ENCODE measurements at places on chromosomes 3 and 15.

DNA sequence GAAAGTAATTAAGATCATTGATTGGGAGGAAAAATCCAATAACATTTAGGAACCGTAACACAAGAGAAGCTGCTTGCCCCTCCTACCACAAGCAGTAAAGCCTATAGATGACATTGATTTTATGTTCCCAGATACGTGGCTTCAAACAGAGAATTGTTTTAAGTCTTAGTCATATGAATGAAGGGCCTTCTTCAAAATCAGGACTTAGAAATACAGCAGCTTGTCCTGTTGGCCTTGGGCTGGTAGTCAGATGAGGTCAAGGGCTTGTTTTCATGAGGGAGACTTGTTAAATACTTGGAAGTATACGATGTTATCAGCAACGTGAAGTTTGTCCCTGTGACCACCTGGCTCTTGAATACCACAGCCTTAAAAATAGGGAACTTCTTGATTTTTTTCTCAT lies 114.4 kb downstream of the VGLL4 start:
- DNase-seq: no peak

GRCh38 chr3:55483196-55484095 lies 3.7 kb downstream of the WNT5A start:
- DNase-seq: no peak

DNA sequence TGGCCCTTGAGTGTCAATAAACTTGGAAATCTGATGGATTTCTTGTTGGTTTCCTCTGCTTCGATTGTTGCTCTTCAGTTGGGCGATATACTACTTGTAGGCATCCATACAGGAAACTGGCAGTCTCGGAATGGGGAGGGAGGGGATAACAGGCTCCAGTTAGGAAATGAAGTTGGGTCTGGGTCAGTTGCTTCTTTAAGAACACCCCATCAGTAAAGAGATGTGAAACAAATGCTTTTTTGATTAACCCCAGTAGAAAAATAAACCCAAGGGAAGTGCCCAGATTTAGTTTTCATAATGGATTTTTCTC lies 681 bp downstream of the CHMP2B start:
- no peak for DNase-seq

DNA sequence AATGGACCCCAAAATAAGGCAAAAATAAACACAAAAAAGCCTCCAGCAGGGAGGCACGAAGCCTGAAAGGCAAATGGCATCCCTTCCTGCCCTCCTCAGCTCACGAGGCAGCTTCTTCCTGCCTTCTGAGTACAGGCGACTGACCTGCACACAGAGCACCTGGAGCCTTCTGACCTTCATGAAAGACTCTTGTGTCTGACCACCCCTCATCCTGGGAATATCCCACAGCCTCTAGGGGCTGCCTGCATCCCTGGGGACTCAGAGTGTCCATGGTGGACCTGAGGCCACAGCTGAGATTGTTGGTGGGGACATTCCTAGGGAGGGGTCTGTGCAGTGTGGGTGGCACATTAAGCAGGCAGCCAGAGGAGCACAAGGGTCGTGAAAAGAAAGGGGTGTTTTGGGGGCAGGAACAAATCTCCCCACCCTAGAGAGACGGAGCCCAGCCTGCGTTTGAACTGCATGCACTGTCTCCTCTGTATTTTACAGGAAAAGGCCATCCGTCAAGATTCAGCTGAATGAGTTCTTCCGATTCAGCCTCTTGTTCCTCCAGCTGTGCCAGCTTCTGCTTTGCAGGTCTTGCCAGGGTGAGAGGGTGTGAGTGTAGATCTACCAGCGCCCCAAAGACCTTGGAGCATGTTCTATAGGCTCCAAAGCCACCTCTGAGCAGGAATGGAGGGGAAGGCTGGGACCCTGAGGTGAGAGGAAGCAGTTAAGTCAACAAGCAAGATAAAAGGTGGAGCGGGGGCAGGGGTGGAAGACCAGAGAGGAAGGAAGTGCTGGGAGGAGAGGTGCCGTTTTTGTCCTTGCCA lies 80.4 kb upstream of the MEF2A start:
- no peak for DNase-seq

DNA sequence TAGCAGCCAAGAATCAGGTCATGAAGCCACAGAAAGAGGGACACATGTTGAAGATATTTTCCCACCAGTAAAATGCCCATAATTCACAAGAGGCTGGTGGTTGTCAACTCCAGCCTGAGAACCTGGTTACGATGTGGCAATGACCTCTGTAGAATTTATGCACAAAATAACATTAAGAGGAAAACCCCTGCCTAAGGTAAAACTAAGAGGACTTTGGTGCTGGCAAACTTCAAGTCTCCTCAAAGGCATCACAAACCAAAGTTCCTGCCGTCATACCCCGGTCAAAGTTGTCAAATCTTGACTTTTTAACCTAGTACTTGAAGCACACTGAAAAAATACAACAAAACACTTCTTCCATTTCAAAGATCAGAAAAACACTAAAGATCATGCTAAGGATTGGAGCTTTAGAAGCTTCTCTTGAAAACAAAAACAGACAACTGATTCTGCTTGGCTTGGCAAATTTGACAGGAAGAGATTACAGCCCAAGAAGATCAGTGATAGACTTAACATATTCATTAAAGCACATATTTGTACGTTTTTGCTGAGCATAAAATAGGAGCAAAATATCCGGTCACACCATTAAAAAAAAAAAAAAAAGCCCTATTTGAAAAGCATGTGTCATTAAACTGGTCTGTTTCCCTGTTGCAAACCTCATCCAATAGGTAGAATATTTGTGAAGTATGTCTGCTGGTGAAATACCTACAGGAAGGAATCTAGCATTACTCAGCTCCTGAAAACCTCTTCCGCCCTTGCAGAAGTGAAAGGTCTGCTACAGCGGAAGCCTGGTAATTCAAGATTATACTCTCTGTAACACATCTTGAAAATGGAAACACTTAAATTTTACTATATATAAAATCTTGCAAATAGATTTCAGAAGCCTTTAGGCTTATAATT lies 22.8 kb downstream of the EIF4E3 start:
- no peak for DNase-seq

DNA sequence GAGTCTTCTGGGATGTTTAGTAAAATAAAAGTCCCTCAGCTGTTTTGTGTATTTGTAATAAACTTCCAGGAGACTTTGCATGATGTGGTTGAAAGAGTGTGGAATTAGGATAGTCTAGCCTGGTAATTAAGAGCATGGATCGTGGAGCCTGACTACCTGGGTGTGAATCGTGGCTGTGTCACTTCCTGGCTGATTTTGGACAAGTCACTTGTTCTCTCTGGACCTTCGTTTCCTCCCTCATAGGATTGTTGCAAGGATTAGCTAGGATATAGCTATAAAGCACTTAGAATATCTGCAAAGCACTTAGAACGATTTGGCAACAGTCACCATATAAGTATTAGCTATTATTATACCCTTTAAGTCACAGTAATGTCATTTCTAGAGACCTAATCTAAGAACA lies 40.2 kb downstream of the SLMAP start:
- DNase-seq: no peak

- no peak for DNase-seq
Measured at GRCh38 chr3:13150624-13151023, 77.4 kb upstream of the IQSEC1 start.

DNA sequence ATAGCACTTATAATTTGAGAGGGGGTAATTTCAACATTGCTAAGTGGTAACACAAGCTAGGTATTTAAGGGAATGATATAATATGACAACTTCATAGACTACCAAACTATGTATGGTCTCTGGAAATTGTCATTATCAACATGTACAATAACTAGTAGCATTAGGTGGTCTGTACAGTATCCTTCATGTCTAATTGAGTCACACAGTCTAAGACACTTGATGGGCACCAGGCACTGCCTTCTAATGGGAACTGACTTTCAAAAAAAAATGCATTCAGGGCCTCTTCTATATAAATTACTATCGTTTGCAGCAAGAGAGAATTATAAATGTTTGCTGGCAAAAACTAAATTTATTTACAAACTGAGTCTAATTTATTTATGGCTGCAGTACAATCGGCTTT lies 271.8 kb downstream of the MECOM start:
- no peak for DNase-seq

DNA sequence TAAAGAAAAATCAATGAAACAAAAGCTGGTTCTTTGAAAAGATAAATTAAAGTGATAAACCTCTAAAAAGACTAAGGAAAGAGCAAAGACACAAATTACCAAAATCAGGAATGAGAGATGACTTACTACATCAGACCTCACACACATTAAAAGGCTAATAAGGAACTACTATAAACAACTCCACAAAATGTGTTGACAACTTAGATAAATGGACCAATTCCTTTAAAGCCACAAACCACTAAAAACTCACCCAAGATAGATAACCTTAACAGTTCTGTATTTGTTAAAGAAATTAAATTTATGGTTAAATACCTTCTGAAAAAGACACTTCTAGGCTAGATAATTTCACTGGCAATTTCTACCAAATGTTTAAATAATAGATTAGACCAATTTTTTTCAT lies 170.4 kb downstream of the SMAD6 start:
- no peak for DNase-seq

DNA sequence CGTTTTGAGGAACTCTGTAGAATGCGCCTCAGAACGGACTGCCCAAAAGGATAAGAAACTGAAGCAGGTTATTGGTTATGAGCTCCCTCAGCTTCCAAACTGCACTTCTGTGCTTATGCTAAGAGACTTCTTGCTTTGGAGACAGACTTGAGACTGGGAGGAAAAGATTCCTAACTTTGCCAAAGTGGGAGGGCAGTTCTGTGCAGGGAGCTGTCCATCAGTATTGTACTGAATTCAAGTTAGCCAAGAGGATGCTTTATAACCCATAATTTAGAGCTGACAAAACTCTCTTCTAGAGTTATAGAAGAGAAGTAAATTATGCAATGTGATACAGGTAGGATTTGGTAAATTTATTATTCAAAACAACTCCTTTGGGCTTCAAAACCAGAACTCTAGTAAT lies 519.8 kb upstream of the GBE1 start:
- no peak for DNase-seq
